ENCODE measurements at places on chromosomes 5 and 9.

DNA sequence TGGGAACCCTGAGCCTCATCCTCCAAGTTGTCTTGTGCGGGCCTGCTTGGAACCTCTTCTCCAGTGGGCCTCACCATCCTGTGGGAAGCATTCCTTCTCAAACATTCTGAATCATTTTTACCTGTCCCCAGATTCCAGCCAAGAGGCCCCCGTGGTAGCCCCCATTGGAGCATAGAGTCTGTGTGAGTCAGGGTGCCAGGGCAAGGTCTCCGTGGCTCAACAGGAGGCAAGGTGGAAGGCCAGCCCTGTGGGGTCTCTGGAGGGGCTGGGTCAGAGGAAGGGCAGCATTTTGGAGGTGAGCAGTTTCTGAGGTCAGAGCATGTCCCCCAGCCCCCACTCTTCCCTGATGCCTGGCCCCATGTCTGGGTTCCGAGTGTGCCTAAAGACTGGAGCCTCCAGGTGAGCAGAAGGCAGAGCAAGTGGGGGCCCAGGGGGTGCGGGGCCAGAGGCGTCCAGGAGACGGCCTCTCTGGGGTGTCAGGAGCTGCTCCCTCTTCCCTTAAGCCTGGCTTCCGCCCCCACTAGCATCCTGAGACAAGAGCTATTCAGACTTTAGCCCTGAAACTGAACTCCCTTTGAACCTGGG, 2.1 kb downstream of the CACNA1B start:
- DNase-seq, result no peak

GRCh38 chr5:167765352-167765751, 526.1 kb upstream of the WWC1 start:
- no peak for DNase-seq

- no peak for DNase-seq
Observed at GRCh38 chr9:96574931-96575351, 44.7 kb downstream of the CDC14B start.

GRCh38 chr9:135340143-135340655, 139.4 kb upstream of the PPP1R26 start:
- no peak for DNase-seq

GRCh38 chr5:159133041-159133741, 33.5 kb upstream of the EBF1 start:
- DNase-seq, result peak; percentile 27

DNA sequence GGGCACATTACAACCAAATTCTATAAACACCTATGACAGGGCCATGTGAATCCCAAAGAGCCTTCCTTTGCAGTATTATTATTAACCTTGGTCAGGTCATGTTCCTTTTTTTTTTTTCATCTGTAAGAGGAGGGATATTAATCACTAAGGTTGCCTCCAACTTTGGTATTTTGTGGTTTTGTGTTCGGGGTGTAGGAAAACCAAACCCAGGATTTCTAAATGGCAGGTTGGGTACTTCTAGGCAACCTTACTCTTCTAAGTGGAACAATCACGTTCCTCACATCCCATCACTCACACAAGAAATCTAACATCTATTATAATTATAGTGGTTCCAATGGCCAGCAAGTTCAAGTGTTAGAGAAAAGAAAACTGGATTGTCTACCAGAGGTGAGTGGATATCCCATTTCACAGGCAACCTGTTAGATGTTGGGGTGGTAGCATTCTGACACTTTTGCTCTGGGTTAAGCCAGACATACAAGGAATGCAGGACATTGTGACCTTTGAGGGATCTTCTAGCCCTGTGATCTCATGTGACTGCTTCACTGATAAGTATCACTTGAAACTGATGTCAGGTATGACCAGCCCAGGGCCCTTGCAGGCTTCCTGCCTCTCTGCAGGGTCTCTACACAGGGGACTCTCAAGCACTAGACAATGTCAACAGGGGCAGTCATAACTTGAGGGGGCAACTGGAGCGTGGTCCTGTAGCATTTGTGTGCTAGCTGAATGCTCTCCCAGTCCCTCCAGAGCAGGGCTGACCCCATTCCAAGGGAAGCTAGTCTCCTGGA, 126.2 kb upstream of the VLDLR start:
- no peak for DNase-seq

DNA sequence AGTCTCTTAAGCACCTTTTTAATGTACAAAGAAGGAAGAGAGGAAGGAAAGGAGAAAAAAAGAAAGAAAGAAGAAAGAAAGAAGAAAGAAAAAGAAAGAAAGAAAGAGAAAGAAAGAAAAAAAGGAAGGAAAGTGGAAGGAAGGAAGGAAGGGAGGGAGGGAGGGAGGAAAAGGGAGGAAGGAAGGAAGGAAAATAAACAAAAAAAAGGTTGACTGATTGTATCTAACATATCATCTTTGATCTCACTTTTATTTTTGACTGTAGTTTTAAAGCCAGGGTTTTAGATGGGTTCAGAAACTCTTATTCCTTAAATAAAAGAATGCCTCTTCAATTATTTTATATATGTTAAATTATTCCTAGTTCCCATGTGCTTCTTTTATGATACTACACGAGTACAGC, 794.5 kb downstream of the CDH12 start:
- DNase-seq, result no peak
